Kidney epithelial cell (primary cell): ENCODE measurements at places on chromosomes 11 and 22. TPM values are rescaled to one million over a fixed set of nuclear protein-coding genes. Genes with fewer than 3 reads are reported as not detected.

DNA sequence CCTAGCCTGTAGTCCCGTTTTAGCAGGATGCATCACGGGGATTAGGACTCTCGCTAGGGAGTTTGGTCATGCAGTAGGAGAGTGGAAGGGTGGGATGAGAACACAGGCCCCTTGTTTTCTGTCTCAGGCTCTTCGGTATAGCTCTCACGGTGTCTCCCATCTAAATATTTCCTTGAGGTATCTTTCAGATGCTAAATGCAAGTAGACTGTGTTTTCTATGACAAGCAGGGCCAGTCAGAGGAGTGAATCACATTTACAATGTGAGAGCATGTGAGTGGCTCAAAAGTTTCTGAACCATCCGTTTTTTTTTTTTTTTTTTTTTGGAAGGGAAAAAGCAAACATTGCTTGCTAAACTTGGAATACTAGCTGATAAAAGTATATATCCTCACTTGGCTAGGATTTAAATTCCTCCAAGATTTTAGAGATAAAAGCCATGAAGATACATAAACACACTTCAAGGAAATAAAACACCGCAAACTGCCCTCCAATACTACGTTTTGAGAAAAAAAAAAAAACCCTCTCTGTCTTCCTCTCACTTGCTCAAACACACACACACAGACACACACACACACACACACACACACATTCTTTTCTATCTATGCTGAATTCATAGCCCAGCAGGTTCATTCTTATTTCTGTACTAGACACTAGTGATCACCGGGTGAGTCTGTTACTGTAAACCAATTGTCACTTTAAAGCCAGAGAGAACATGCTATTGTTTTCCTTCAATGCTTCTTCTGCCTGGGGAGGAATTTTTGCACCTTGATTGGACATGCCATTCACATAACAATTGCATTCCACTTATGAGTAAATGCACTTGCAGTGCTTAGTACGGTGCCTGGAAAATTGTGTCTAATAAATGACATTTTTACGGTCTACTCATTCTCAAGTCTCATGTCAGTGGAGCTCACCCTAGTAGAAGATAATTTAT, 224.6 kb upstream of the CCDC90B start:
- no peak for DNase-seq

DNA sequence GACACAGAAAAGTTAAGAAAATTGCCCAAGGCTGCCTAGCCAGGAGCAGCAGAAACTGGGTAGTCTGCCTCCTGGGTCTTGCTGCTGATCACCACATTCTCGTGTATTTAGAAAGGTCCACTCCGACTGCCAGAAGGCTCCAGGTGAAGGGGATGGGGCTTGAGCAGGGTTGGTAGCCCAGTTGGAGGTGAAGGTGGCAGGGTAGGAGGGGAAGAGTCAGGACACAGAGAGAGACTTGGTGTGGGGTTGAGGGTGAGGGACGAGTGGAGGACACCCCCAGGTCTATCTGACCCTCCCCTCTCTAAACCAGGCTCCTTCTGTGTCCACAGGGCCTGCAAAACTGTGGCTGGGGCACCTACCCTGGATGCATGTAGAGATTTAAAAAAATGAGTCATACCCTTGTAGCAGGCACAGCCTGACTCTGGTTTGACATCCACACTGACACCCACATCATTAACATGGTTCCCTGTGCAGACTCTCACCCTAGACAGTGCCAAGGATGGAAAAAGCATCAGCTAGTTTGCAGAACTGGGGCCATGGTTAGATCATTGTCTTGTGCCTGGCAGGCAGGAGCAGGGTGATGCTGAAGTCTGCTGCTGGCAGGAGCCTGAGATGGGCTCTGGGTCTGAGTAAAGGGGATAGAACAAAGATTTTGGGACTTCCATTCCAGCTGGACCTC, 273.2 kb downstream of the TENM4 start:
- DNase-seq, result no peak

DNA sequence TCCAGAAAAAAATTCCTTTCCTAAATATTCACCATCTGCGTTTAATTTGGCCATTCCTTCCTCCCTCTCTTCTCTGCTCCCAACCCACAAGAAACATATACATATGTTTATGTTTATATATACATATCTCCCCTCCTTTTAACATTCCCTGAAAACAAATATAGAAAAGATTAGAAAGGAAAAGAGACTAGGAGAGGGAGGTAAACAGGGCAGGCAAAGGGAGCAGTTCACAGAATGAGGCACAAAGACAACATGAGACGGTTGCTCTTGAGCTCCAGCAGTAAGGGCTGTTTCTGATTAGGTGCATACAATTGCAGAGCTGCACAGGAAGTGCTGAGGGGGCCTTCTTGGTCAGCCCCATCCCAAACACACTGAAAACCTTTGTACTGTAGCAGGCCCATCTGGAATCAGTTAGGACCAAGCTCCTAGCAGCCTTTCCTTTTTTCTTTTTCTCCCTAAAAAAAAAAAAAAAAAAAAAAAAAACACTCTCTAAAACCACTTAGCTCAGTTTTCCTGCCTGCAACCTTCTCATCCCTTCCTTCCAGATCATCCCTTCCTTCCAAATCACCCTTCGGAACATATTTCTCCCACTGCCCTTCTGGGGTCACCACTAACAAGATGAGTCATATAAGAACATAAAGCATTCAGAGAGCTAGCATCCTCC, 57.0 kb downstream of the RBFOX2 start:
- peak; percentile 10 for DNase-seq

GRCh38 chr22:25212337-25212736, 7.1 kb upstream of the CRYBB2 start:
- no peak for DNase-seq

DNA sequence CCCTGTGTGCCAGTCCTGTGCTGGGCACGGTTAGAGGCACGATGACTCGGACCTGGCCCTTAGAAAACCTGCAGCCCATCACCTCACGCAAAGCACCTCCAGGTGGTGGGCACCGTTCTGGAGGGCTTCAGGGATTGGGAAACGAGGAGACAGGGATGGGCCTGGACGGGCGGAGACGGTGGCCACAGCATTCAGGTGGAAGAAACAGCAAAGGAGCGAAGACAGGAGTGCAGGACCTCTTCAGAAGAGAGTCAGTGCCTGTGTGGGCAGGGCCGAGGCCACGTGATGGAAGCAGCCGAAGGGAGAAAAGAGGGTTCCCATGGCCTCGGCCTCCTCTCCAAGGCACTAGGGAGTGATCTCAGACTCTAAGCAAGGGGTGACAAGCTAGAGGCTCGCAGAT, 8.1 kb upstream of the SLC22A12 start:
- no peak for DNase-seq

- no peak for DNase-seq
Measured at GRCh38 chr22:31579835-31580242, 82.2 kb downstream of the PISD start.

- no peak for DNase-seq
Measured at GRCh38 chr11:2717561-2718325, 17.9 kb upstream of the KCNQ1OT1 start.

DNA sequence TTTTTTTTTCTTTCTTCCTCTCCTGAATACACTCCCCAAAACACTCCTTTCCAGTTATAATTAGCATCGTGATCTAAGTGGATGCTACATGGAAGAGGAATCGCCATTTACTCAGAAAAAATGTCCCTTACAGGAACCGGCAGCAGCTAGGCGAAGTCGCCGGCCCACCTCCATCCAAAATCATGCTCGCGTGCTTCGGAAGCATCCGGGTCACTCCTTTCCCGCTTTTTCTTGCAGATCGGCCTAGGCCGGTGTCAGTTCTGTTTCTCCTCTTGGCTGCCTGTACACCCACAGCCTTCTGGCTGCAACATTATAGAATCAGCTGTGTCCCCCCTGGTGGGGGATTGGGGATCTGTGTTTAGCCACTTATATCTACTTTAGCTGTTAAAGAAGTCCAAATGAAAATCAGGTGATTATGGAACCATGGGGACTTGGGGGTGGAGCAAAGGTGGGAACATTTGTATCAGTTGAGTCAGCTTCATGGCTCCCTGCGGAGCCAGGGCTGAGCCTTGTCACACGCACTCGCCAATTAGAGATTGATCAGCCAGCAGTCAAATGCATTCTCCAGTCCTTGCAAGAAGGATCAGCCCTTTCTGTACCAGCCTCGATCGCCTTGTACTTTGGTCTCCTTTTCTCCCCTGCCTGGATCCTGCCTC, 36.3 kb downstream of the ASRGL1 start:
- no peak for DNase-seq

DNA sequence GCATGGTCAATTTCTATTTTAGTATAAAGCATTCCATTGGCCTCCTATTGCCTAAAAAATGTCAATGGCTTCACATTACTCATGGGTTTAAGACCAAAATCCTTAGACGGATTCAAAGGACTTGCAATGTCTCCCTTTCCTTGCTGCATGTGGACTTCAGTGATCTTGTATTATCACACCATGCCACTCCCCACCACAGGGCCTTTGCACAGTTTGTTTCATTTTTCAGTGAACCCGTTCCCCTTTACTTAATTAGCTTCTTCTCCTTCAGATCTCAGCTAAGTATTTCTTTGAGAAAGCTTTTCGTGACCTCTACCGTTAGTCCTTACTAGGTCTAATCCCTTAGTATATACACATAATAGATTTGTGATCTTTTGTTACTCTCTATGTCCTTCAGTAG, 269.7 kb downstream of the FAM76B start:
- DNase-seq, result no peak

DNA sequence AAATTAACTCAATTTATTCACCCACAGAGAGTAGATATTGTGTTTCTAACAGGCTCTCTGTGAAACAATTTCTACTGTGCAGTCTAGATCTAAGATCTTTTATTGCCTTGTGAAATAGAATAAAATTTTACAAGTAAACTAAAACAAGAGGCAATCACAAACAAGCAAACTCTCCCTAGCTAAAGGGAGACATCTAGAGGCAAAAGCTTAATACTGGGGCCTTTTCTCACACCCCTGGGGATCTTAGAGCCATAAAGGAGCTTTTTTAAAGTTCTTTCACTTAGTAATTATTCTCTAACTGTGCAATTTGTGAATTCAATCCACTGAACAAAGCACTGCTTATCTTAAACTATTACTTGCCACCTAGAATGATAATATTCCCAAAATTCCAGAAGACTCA, 19.7 kb downstream of the ALG9 start:
- DNase-seq, result no peak

GRCh38 chr11:46248289-46249102, 29.0 kb upstream of the CREB3L1 start:
- peak; percentile 77 for DNase-seq

- no peak for DNase-seq
Measured at GRCh38 chr11:4455419-4455818, 6.3 kb downstream of the OR52K2 start.

DNA sequence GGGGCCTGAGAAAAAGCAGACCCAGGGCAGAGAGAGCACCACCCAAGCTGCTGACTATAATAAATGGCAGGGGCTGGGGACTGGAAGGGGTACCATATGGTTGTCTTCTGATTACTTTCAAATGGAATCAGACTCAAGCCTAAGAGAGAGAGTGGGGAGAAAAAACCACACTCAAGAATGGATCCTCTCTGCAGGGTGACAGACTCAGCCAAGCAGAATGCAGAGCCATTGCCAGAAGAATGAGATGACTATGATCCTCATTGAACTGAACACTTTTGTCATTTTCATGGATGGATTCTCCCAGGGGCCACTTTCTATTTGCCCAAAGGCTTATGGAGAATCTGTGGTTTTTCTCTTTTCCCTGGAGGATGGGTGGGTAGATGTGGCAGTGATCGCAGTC, 8.7 kb downstream of the UBASH3B start:
- no peak for DNase-seq

- DNase-seq, result no peak
Measured at GRCh38 chr22:29106839-29107238, 34.0 kb downstream of the KREMEN1 start.

- DNase-seq, result no peak
Measured at GRCh38 chr11:23099256-23099655, 239.0 kb upstream of the CCDC179 start.

- no peak for DNase-seq
Measured at GRCh38 chr11:120063686-120064340, 74.1 kb downstream of the TRIM29 start.

DNA sequence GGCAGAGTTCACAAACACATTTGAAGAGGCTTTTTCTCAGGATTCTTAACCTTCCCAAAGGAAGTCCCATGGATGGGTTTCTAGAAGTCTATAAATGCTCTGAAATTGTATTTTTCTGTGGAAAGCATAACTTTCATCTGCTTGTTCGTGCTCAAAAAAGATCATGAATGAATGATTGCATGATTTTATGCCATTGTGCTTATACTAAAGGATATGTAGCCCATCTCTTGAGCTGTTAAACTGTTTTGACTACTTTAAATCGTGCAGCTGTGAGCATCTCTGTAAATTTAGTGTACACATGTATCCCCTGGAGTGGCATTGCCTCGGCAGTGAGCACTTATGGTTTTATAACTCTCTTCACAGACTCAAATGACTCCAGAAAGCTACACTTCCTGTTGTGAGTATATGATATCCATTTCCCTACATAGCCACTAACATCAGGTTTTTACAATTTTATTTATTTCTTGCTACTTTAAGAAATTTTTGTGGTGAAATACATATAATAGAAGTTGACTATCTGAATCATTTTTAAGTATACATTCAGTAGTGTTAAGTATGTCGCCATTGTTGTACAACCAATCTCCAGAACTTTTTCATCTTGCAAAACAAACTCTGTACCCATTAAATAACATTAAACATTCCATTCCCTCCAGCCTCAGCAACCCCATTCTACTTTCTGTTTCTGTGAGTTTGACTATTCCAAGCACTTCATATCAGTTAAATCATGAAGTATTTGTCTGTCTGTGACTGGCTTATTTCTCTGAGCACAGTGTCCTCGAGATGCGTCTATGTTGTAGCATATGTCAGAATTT, 8.0 kb downstream of the NEAT1 start:
- DNase-seq, result no peak

DNA sequence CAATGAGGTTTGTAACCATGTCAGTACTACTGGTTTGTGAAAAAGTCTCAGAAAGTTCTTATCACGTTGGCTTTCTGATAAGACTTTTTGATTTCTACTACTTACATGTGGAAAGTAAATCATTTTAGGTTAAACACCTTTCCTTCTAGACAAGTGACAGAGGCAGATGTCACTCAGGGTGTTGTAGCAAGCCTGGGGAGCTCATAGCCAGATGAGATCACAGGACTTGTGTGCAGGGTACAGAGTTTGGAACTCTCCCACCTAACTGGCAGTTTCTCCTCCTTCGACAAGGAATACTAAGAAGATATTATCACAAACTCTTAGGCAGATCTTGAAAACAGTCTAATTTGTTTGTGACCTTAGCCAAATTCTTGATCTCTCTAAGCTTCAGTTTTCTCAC, 49.4 kb upstream of the PICALM start:
- DNase-seq, result no peak

DNA sequence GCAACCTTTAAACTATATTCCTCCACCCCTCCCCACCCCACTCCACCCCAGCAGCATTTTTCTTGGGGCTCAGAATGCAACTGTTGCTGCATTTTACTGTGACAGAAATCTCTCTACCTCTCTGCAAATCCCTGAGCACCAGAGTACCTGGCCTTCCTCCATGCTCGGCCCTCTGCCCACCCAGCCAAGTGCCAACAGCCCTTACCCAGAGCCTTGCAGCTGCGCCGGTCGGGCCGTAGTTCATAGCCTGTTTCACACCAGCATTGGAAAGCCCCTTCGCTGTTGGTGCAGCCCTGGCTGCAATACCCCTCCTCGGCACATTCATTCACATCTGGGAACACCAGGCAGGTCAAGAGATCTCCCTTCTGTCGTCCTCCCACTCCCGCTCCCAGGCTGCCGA, 23.4 kb downstream of the LRP4 start:
- no peak for DNase-seq

- no peak for DNase-seq
Measured at GRCh38 chr22:47377926-47378560, 615.6 kb downstream of the TBC1D22A start.

- no peak for DNase-seq
Measured at GRCh38 chr11:66851698-66852465, 5.0 kb upstream of the LRFN4 start.

The HTR3B gene
- total RNA-seq, result not detected in 2 replicates

The BCO2 gene
- total RNA-seq, result 0.48 TPM in 1 of 2 replicates, not detected in the other

The KCNJ11 gene
- total RNA-seq, result 1.2 and 1.3 TPM in 2 replicates

The MUC2 gene
- not detected in 2 replicates for total RNA-seq
